ENCODE measurements at places on chromosomes 1 and 21.

GRCh38 chr1:183200451-183200850, 14.4 kb downstream of the LAMC2 start:
- DNase-seq: no peak

- no peak for DNase-seq
These were observed 59.6 kb downstream of the HUNK start for GRCh38 chr21:31932470-31932764.

DNA sequence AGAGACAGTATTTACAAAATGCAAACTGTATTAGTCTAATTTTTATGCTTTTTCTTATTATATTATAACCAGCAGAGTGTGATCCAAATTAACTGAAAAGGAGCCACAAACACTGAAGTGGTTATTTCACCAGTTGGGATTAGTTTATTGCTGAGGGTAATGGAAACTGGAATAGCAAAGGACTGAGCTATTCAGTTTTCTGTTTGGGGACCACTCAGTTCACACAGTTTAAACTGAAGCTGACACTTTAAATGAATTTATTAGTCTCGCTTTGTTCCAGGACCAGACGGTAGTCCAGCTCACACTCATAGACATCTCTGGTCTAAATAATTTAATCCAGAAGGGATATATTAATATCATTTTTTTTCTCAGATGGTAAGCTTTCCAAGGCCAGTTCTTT, 410.7 kb downstream of the LTN1 start:
- no peak for DNase-seq

GRCh38 chr1:67401443-67401842, 28.8 kb downstream of the SERBP1 start:
- DNase-seq: no peak

- peak; percentile 57 for DNase-seq
These were observed at the start of gene SARS1 for GRCh38 chr1:109213824-109214693. TSS of gene SARS1 (plus strand) at chr1:109213918. CDS start at chr1:109213993, 75 bp downstream.

- DNase-seq: no peak
These were observed 18.5 kb upstream of the CLIC4 start for GRCh38 chr1:24726741-24727140.

DNA sequence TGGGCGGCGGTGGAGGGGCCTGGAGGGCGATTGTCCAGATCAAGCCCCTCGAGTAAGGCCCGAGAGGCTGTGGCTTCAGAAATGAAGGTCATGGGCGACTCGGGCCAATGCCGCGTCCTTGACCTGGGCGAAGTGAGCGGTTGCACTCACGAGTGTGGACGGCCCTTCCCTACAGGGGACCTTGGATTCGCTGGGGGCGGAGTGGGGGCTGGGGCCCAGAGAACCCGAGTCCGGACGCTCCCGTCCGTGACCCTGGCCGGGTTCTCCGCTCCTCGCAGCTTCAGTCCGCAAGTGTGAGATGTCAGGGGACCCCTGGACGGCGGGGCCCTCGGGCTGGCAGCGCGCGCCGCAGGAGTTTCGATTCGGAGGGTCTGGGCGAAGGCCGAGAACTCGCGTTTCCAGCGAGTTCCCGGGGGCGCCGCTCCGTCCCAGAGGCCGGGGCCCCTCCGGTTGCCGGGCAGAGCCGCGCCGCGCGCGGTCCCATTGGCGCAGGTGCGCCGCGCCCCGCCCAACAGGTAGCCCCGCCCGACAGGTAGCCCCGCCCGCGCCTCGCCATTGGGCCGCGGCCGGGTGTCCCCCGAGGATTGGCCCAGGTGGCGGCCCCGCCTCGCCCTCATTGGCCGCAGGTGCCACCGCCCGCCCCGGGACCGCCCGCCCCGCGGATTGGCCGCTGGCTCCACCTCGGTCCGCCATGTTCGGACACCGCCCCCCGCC, at the start of gene PRKCZ:
Gene PRKCZ (plus strand): TSS at position 694 of the 714 bp plus-strand sequence. CDS start 220 bp downstream, outside the sequence.
- peak; percentile 91 for DNase-seq

DNA sequence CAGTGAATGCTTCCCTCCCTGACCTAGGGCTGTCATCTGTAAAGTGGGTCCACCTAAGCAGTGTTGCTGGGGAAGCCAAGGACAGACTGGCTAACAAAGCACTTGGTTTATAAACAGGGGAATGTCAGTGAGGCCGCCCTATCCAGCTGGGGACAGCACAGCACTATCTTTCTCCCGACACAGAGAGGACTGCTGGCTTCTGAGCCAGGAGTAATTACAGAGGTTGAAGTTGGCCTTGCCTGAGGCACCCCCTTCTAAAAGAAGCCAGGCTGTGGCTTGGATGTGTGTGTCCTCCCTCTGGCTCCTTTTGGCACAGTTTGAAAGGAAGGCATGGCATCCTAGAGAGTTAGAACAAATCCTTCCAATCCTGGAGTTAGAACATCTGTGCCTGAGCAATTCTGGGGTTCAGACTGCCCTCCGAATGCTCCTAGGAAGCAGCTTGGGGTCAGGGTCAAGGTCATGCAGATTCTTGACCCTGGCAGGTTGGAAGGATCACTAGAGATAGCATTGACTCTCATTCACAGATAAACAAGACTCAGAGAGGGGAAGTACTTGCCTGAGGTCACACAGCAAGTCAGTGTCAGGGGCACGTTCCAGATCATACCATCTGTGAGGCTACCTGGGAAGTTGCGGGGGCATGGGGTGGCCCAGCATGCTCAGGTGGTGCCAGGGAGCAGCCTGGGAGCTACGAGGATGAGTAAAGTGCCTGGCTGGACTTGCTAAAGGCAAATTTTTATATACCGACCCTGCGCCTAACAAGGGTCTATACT, 1.3 kb upstream of the LDLRAP1 start:
- no peak for DNase-seq

DNA sequence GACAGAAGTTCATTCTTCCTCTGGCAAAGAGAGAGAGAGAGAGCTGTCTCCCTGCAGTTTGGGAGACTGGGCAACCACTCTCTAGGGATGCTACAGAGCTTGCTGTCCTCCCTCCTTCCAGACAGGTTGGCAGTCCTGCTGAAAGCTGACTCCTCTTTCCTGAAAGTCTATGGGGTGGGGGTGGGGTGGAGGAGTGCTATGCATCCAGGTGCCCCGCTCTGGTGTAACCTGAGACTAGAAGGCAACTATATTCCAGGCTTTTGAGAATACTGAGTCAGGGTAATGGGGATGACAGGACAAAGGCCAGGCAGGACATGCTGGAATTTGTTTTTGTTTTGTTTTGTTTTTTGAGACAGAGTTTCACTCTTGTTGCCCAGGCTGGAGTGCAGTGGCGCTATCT, 55.4 kb downstream of the OPTC start:
- no peak for DNase-seq

- no peak for DNase-seq
These were observed 29.2 kb downstream of the EPHB2 start for GRCh38 chr1:22739648-22740385.
